ENCODE measurements at places on chromosomes 13 and 19.

- DNase-seq, result no peak
Measured at GRCh38 chr13:100428986-100429385, 159.6 kb downstream of the GGACT start.

- peak; percentile 85 for DNase-seq
Measured at GRCh38 chr13:67574320-67575233, 344.4 kb upstream of the PCDH9 start.

GRCh38 chr13:43755844-43756243 lies 30.9 kb downstream of the ENOX1 start:
- DNase-seq, result no peak

DNA sequence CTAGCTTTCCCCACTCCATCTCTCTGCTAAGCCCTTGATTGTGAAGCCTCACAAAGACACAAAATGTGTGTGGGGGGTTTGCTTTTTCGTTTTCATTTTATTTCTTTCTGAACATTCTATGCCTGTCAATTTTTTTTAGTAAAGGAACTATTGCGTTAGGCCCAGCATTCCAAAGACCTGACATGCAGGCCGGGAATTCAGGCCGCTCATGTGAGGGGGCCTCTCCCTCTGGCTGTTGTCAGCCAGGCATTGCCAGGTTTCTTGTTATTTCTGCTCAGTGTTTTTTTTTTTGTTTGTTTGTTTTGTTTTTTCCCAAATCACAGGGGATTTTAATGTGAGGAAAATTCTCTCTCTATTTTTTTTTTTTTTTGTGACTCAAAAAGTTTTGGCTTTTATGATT lies 10.3 kb upstream of the MEDAG start:
- peak; percentile 82 for DNase-seq

DNA sequence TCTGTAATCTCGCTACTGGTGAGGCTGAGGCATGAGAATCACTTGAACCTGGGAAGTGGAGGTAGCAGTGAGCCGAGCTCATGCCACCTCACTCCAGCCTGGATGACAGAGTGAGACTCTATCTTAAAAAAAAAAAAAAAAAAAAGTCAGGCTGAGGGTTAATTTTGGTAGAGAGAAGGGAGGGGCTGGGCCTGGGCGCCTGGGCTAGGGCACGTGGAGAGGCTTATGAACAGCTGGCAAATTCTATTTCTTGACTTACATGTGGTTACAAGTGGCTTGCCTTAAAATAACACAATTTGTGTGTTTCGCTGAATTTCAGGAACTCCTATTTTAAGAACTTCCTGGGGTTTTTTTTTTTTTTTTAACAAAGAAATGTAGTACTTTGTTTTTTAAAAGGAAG lies 47.6 kb upstream of the MAP3K10 start:
- DNase-seq, result no peak

DNA sequence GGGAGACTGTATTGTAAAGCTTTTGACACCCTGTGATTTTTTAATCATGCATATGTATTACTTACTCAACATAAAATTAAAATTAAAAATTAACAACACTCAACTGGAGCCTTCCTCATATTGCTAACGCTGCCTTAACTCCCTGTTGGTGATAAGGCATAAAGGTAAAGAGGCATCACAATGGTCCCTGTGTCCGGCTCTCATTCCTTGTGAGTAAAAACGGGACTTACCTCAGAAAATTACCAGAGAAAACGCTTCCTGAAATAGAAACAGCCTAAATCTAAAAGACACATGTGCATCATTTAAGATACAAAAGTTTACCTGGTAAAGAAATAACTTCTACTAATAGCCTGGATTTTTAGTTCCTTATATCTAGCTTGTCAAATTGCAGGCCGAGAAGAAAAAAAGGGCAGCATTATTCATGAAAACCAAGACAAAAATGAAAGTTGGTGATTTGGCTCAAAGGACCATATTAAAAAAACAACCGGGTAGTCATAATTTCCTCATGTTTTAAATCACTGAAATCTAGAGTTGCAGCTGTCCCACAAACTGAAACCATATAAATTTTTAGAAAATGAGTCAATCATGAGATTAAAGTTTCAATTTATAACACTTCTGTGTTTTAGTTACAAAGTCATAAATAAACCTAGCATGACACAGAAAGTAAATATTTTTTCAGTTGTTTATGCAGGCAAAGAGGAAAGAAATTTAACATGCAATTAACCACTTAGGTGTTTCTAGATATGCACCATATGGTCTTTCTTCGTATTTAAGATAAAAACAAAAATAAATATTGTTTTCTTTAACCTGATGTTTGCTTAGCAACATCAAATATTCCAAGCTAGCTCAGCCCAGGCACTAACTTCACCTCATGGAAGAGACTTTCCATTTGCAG lies 94.7 kb downstream of the MIPEP start:
- DNase-seq, result no peak

DNA sequence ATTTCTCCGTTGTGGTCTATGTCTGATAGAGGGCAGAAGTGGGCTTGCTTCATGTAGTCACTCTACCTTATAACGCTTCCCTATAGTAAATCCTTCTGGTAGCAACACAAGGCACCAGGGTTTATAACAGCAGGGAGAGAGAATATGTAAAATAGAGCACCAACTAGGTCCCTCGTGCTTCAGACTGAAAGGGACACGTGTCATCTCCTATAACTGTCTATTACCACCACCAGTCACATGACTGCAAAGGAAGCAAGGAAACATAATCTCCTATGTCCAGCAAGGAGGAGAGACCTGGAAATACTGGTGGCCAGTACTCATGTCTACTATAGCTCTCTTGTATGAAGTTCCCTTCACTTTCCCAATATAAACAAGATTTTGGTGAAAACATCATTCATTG lies 79.2 kb downstream of the SLAIN1 start:
- no peak for DNase-seq

- no peak for DNase-seq
Measured at GRCh38 chr13:36069881-36070366, 61.3 kb downstream of the DCLK1 start.

- no peak for DNase-seq
Measured at GRCh38 chr19:10701955-10702525, 801 bp downstream of the QTRT1 start.

- no peak for DNase-seq
Measured at GRCh38 chr19:38496116-38496515, 62.6 kb downstream of the RYR1 start.

DNA sequence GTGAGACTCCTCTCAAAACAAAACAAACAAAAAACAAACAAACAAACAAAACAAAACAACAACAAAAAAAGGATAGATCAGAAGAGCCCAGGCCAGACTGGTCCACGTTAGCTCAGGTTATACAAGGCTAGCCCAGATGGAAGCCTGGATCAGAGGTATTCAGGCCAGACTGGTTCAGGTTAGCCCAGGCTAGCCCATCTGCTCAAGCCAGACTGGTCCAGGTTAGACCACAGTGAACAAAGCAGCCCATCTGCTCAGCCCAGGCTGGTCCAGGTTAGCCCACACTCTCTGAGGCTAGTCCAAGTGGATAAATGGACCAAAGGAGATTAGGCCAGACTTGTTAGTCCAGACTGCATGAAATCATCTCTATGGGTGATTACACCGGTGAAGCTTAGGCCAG lies 41.2 kb downstream of the CCL25 start:
- no peak for DNase-seq

GRCh38 chr19:14369399-14370168 lies 11.7 kb upstream of the ADGRE5 start:
- no peak for DNase-seq

DNA sequence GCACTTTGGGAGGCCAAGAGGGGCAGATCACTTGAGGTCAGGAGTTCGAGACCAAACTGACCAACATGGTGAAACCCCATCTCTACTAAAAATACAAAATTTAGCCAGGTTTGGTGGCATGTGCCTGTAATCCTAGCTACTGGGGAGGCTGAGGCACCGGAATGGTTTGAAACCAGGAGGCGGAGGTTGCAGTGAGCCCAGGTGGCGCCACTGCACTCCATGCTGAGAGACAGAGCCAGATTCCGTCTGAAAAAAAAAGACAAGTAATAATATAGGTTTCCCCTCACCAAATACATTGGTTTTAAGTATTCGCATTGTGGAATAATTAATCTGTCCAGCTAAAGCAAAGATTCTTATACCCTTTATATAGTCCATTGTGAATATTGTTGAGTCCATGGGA lies 1544.6 kb downstream of the OLFM4 start:
- no peak for DNase-seq

- no peak for DNase-seq
Measured at GRCh38 chr13:67238277-67238859, 8.2 kb upstream of the PCDH9 start.

GRCh38 chr13:39859898-39860297 lies 204.4 kb downstream of the COG6 start:
- no peak for DNase-seq
